ENCODE measurements at places on chromosomes 12 and 14.

GRCh38 chr14:77063571-77064171 lies 34.4 kb upstream of the CIPC start:
- no peak for DNase-seq

DNA sequence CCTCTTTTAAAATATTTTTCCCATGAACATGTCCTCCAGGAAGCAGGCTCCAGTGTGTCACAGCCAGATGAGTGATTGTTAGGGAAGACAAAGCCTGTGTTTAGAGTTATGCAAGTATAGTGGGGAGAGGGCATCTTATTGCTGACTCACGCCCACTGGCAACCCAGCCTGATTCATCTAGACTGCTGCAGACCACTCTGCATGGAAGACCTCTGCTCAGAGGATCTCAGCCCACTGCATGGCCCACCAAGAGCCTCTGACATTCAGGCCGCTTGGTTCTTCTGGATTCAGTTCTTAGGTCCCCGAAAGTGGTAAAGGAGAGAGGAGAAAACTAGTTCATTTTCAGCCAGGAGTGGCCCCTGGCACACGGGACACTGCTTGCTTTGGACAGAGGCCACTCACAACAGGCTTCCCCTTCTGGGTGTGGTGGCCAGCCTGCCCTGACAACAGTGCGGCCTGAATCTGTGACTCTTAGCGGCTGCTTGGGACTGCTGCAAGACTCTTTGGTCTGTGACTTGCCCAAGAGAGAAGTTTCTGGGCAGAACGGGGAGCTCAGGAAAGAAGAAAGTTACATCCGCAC lies 266.3 kb downstream of the ZFP36L1 start:
- DNase-seq = no peak

- DNase-seq = no peak
These were observed 315.5 kb downstream of the RMST start for GRCh38 chr12:97778111-97778510.

DNA sequence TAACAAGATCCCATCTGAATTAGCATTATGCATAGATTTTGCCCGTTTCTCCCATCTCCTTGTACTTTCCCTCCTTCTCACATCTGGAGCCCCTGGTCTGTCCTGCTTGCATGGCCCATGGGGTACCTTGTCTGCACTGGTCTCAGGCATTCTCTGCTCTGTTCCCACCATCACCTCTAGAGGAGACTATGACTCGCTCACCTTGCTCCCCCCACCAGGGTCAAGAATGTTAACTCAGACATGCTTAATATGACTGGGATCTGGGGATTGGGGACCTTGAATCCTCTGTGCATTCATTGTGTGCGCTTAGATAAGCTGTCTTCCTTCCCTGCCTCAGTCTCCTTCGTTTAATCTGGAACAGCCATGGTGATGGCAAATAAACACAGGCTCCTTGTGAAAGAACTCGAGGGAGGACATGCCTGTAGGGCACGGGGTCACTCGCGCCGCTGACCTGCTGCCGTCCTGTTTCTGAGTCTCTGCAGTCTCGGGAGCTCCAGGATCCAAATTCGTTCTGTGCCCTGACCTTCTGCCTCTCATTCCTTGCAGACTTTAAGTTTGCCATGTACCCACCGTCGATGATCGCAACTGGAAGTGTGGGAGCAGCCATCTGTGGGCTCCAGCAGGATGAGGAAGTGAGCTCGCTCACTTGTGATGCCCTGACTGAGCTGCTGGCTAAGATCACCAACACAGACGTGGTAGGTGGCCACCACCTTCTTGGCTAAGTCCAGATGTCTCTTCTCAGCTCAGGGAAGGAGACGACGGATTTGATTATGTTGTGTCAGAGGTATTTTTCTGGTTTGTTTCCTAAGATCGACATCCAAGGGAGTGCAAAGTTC lies 15.0 kb downstream of the CCND2 start:
- DNase-seq = no peak

DNA sequence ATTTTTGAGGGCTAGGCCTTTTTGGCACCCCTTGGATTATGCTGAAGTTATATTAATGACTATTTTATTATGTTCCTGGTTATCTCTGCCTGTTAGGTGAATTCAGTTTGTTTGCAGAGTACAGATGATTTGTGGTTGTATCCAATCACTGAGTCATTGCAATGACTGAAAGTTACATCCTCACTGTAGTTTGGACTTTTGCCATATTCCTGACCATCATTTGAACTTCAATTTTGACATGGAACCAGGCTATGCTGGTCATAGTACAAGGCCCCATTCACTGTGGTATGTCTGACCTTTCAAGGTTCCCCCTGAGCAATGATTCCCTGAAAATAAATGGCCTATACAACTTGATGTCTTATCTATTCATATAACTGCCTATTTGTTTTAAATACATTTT lies 621.0 kb downstream of the CCER1 start:
- DNase-seq = no peak

DNA sequence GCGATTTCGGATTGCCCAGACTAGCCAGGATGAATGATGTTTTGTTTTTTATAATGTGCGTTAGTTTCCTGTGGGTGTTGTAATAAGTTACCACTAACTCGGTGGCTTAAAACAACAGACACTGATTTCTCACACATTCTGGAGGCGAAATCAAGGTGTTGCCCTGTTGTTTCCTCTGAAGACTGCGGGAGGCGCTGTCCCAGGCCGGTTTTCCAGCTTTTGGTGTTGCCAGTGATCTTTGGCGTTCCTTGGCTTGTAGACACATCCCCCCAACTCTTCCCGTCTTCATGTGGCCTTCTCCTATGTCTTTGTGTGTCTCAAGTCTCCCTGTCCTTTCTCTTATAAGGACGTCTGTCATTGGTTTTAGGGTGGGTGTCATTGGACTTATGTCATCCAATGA lies 267.7 kb downstream of the AACS start:
- no peak for DNase-seq

DNA sequence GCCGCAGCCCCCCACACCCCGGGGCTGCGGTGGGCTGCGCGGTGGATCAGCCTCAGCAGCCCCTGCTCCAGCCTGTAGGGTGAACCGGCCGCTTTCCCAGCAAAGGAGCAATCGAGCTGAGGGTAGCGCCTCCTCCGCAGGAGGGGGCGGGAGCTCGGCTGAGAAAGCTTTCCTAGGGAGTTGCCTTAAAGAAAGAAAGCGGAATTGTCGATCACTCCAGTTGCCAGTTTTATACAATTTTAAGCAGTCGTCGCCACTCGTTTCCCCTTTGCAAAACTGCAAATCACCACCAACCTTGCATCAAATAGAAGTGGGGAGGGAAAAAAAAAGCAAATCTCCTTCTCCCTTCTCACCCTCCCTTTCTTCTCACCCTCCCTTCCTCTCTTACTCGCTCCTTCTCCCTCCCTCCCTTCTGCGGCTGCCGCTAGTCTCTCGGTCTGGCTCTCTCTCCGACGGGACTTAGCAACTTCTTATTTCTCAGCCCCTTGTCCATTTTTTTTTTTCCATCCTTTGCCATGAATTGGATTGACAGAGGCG lies at the start of gene PDE3A:
TSS of gene PDE3A (plus strand) at position 424 of the 537 bp plus-strand sequence. CDS start 748 bp downstream, outside the sequence.
- DNase-seq = no peak

DNA sequence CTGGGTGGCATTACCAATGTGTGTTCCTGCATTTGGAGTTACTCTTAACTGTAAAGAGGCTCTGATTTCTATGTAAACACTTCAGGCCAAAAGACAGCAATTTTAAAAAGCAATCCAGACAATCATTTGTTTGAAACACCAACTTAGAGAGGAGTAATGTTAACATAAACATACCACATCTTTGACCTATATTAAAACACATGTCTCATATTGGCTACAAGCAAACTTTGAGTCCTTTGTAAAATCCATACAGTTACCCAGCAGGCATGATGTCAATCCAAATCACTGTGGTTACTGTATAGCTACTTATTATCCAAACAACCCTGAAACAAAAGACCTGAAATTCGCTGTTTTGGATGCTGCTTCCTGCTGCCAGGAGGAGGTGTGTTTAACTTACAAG lies 7.5 kb upstream of the G2E3 start:
- DNase-seq = no peak

- no peak for DNase-seq
These were observed 477.2 kb downstream of the DIO2 start for GRCh38 chr14:79734151-79734550.

DNA sequence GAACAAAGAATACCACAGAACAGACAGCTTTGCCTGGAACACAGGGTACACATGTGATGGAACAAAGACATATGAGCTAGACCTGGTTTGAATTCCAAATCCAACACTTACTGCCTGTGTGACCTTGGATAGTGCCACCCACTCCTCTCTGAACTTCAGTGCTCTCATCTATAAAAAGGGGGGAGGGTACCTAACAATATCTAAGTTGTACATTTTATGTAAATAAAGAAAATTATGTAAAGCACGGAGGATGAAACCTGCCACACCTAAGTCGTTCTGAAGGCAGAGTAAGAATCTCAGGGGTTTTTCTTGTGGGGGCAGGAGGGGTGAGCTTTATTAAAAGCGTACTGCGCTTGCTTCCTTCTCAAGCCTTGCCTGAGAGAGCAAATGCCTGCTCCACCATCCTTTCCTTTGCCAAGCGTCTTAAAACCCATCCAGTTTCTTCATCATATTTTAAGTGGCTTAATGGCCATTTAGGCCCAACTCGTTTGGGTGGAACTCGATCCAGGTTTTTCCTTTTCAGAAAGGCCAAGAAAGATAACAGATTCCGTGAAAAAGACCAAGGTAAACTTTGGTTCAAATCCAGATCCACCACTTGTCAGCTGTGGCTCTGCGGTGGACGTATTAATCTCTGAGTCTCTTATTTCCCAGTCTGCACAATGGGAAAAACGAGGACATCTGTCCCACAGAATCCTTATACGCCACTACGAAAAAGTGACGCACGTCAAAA lies 946 bp downstream of the DDX24 start:
- no peak for DNase-seq

GRCh38 chr12:109393437-109394345 lies 46.0 kb downstream of the MYO1H start:
- no peak for DNase-seq

DNA sequence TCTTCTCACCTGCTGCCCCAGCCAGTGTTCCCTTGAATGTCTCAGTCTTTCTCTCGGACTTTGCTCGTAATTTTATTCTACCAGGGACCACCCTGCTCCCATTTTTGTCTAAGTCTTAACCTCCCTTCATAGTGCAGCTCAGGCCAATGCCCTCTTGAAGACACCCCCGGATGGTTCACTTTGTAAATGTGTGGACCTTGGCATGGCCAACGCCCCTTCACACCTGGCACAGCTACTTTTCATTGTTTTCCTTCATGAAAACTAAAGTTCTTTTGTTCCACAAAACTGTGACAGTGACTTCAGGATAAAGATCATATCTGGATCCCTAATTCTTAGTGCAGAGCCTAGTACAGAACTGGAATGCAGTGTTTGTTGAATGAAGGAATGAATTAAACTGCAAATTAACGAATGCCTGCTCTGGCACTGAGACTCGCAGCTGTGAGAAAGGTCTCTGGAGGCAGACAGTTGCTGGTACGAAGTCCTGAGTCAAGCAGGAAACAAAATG lies 3.5 kb upstream of the RNASE4 start:
- no peak for DNase-seq

GRCh38 chr14:92897922-92898565 lies 24.9 kb upstream of the CHGA start:
- no peak for DNase-seq

DNA sequence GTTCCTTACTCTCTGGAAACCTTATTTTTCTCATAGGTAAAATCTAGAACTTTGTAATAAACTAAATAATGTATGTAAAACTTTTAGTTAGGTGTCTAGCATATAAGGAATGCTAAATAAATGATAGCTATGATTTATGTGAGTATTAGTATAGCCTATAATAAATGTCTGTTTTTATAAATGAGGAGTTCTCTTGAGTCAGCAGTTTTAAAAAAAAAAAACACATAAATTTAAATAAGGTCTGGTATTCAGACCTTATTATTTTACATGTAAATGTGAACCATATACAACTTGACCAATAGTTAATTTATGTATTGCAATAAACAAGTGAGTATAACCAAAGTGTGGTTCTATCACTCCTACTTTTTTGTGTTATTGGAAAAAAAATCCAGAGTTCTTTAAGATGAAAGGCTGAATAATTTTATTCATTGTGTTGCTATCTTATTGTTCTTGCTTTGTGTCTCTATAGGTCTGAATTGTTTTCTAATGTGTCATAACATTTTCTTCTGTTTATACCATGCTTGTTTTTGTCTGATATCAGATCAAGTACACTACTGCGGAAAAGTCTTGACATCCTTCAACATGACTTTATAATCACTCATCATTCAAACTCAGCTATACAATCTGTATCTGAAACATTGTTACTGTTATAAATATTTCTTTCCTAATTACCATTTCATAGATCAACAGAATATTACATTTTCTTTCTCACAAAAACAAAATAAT lies 115.7 kb downstream of the RASSF9 start:
- DNase-seq = no peak

DNA sequence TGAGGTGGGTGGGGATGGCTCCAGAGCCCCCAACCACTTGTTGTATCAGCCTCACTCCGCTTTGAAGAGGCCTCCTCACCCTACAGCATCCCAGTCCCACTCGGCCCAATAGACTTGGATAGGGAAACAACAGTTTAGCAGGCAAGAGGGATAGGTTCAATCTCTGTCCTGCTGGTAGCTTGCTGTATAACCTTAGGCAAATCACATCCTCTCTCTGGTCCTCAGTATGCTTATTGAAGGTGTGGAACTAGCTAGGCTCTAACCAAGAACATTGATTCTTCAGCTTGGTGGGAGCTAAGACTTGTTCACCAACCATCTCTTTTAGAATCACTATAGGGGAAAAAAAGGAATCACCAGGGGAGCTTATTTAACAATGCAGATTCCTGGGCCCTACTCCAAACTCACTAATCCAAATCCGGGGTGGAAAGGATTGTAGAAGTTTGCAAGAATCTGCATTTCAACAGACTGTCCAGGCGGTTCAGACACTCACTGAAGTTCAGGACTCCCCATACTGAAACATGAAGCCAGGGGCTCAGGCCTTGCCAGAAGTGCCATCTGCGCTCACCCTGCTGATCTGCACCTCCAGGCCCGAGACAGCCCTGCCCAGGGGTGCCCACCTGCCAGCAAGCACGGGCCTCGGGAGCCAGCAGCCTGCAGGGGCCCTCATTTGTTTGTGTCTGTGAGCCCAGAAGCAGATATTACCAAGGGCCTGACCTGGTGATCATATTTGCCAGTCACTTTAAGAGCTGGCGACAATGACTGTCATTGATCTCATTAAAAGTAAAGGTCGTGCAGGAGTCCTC lies 113.0 kb downstream of the ADCK1 start:
- DNase-seq = no peak

Measured in AG04449 (cell line).